HT-29 (cell line): ENCODE measurements at places on chromosomes 7 and 10.

DNA sequence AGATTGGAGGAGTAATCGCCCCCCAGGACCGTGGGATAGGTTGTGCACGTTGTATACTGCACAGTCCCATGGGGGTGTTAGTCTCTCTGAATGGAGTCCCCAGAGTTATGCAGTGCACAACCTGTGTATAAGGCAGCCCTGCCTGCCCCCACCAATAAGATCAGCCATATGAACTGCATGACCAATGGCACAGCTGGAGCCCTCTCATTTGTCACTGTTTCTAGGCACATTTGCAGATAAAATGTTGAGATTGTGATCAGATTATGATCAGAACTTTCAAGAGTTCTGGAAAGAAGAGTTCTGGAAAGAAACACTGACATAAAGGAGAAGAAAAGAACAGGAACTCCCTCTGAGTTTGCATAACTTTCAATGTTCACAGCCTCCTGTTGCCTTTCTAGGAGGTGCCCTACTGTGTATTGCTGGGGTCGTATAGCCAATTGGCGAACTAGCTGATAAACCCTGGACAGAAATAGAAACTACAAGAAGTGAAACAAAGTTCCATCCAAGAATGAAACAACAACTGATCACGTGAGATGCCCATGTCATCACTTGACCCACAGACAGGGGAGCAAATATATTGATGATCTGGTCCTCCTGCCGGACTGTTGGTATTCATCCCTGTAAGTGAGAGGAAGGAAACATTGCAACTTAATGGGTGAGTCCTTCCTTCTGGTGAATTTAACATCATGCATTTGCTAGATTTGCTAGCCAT lies 49.6 kb upstream of the TOMM7 start:
- DNase-seq: no peak

DNA sequence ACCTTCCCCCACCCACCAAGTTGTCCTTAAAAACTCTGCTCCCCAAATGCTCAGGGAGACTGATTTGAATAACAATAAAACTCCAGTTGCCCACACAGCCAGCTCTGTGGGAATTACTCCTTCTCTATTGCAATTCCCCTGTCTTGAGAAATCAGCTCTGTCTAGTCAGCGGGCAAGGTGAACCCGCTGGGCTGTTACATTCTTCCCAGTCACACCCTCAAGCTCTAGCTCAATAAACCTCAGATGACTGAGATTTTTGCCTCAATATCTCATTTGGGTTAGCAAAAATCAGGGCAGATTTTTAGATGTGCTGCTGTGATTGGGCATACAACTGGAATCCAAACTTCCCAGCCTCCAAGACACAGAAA lies 32.9 kb downstream of the SVOPL start:
- DNase-seq: no peak

DNA sequence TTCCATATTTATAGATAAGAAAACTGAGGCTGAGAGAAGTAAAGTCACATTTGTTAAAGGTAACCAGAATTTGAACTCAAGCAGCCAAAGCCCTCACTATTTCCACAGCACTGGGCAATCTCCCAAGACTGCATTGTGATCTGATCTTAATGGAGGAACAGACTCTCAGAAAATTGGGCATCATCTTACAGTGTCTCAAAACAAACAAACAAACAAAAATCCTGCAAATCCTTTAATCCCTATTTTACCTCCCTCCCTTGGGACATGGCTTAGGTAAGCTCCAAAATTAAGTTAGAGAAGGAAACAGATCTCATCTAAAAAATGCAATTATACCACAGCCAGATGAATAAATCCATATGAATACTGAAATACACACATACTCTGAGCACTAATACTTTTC lies 57.5 kb downstream of the FHIP2A start:
- no peak for DNase-seq

- no peak for DNase-seq
These were observed 4.2 kb upstream of the EBF3 start for GRCh38 chr10:129968020-129968852.

- DNase-seq: no peak
These were observed 5.1 kb upstream of the ZC3HAV1 start for GRCh38 chr7:139114585-139114984.

DNA sequence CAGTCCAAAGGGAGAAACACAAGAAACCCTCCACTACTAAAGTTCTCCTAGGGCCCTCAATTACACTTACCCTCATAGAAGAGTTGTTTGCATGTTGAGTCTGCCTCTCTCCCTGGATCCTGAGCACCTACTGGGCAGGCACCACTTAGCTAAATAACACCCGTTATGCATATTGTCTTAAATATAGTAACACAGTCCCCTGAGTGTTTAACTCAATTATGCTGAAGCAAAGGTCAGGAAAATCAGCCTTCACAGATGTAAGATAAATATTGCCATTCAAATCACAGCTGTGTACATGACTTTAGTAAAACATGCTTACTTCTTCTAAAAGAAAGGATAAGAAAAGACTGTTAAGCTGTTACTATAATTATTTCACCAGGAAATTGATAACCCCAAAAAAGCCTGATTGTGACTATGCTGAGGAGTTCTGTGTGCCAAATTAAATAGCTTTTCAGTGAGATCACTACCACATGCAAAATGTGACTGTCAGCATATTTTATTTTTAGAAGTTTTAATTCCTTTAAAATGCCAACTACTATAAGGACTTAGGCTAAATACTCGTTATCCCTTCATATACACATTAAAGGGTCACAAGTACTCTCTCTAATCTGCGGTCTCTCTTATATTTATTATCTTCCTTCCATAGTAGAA lies 733.9 kb upstream of the PHF14 start:
- DNase-seq: no peak

DNA sequence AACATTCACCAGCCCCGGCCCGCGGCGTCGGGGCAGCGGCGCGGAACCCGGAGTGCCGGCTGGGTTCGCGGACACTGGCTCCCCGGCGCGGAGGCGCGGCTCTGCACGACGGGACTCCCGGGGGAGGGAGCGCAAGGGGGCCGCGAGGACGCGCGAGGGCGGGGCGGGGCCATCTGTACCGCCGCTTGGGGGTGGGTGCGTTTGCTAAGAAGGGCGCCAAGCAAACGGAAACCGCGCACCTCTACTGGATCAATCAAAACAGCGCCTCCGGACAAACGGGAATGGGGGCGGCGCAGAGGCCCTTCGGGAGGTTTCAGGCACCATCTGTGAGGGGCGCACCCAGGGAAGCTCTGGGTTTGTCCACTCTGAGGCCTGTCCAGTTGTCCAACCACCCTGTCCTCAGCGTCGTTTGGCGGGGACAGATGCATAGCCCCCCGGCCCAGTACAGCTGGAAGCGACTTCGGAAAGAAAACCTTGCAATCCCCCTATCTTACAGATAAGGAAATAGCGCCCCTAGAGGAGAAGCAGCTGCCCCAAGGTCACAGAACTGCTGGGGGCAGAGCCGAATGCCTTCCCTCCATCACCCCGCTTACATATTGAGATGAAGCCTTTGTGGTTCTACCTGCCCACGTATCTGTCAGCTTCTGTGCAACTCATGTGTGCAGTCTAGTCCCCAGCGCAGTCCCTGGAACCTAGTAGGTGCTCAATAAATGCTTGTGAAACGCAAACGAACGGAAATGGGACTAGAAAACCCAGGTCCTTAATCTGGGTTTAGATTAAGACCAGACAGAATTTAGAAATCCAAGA lies 10.7 kb upstream of the SLIT1 start:
- DNase-seq: peak; percentile 63

DNA sequence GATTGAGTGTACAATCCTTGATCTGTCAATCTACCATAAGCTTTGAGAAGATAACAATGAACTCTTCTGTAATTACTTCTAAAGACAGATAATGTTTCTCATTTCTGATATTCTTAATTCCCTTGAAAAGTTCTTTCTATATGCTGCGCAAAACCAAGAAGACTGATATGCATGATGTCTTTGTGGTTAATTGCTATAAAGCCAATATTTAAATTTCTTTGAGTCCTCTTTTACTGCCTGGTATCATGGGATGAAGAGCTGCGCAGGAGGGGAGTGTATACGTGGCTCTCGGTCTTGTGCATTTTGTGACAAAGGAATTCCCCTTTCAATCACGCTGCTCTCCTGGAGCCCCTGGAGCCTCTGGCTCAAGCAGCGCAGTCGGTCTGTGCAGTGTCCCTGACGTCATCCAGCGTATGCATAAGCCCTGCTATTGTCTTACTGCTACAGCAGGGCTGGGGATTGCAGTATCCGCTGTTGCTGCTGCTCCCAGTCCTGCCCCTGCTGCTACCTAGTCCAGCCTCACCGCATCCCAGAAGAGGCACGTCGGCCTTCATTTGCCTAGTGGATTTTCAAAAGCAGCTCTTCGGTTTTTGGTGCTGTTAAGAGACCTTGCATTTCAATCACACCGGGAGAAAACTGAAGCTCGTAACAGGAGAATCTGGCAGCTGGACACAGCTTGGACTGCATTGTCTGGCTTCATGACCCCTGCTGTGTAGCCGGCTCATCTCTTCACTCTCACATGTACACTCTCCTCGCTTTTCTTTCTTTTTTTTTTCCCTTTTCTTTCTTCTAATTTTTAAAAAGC lies 66.7 kb downstream of the ST7 start:
- peak; percentile 13 for DNase-seq

DNA sequence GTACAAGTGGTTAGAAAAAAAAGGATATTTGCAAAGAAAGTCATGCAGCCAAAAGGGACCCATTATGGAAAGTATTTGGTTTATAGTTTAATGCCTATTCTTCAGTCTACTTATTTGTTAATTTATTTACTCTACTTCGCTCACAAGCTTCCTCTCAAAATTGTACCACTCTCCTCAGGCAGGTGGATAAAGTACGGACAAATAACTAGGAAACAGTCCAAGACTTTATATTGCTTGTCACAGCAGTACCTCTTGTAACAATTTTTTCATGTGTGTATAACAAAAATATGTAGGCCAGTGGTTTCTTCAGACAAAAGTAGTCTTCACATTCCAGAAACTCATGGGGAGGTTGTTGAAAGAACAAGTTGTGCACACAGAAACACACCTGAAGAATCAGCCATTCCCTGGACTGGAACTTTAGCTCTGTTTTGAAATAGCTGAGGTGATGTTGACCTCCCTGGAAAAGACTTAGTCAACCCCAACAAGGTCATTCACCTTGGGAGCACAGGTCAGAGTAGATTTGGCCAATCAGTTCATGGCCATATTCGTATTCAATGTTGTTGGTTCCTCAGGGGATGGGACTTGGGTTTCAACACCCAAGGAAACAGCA lies 73.4 kb downstream of the TES start:
- no peak for DNase-seq

DNA sequence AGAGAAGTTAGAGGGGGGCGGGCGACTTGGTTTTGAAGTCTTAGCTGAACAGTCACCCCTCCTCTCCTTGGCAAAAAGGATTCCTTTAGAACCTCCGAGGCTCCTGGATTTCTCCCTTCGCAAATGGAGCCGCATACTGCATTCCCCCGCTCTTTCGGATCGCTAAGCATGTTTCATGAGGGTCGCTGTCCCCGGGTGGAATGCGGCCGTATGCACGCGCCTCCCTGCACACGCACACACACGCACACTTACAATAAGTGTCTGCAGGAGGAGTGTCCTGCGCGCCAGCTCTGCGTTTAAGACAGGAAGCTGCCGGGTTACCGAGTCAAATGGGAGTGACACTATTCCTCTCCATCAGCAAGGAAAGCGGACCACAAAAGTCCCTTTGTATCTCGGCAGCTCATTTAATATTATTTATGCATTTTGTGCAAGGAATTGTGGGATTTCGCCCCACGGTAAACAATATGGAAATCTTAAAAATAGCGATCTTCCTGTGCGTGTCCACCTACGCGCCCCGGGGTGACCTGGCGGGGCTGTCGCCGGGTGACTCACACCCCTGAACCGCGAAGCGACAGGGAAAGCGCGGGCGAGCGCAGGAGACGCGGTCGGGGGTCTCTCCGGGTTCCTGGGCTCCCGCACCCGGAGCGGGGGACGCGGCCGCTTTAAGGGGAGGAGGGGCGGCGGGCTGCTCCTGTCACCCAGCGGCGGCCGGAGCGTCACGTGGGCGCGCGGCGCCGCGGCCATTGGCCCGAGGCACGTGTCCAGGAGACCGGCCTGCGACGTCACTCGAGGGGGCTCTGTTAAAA lies 988 bp upstream of the EN2 start:
- DNase-seq: no peak

- DNase-seq: no peak
These were observed 91.4 kb downstream of the GRK5 start for GRCh38 chr10:119298810-119299209.

- DNase-seq: no peak
These were observed 17.0 kb downstream of the PRSS2 start for GRCh38 chr7:142787783-142788182.

DNA sequence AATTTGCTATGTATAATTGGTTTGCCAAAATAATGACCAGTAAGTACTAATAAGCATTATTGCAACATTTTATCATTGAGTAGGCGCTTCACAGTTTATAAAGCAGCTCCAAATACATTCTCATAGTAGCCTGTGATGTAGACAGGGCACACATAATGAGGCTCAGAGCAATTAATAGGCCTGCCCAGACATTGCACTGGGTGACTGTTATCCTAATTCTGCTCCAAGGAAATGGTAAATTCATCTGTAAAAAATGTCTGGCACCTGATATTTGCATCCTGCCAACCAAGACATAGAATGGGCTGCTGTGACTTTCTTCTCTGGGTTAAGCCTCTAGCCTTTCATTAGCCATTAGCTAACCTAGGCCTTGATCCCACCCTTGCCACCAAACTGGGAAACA lies 97.6 kb downstream of the SEM1 start:
- DNase-seq: no peak

DNA sequence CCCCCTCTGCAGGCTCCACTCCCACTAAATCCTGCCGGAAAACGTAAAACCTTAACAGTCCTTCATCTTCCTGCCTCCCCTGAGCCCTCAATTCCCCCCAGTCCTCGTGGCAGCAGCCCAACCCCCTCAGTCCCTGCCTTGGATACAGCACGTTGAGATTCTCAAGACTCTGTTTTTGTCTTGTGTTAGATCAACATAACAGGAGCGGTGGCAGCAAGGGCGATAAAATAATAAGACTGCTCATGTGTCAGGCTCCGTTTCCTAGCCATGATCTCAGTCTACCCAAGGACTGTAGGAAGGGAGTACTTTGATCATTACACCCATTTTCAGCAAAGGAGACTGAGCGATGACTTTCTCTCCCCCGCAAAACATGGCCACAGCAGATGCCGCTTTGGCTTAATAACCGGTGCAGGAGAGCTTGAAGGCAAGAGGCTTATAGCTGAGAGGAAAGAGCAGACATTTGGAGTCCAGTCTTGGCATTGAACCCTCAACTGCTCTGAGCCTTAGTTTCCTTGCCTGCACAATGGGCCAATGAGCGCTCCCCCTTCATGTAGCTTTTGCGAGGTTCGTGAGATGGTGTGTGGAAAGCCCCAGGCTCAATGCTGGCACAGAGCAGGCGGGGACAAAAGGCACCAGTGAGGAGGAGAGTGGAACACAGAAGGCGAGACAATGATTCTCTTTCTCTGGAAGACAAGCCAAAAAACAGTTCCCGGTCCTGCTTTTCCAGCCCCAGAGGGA lies 42.1 kb upstream of the PCBD1 start:
- DNase-seq: no peak

GRCh38 chr10:119737823-119738222 lies 12.0 kb downstream of the INPP5F start:
- peak; percentile 67 for DNase-seq

GRCh38 chr10:37839243-37839642 lies 18.2 kb downstream of the ZNF248 start:
- no peak for DNase-seq
